ENCODE measurements at places on chromosomes 12 and 14. TPM values are rescaled to one million over a fixed set of nuclear protein-coding genes. Genes with fewer than 3 reads are reported as not detected.

BAZ2A gene
- total RNA-seq, result 28.9 TPM

KRT80 gene
- 38.9 TPM for total RNA-seq

GLTP gene
- 19.0 TPM for total RNA-seq

FAIM2 gene
- 0.01 TPM for total RNA-seq

VRK1 gene
- 45.7 TPM for total RNA-seq

CD27 gene
- not detected for total RNA-seq

SLC25A47 gene
- not detected for total RNA-seq

NFKBIA gene
- 199 TPM for total RNA-seq

AGAP2 gene
- total RNA-seq, result 0.23 TPM

MYF5 gene
- total RNA-seq, result not detected

PXN gene
- total RNA-seq, result 224 TPM

OTUB2 gene
- total RNA-seq, result 2.7 TPM

VCPKMT gene
- 8.5 TPM for total RNA-seq

Measured in A549 treated with AZD2906 at 1 μM for 4 hours (cell line).